ENCODE measurements at places on chromosomes 2 and 18.
A peak's percentile ranks its signal among the peaks of the same experiment; 100 is the strongest.

GRCh38 chr18:38606841-38607240 lies 1041.2 kb upstream of the CELF4 start:
- no peak for DNase-seq

GRCh38 chr2:215765729-215766360 lies 247.5 kb downstream of the MREG start:
- no peak for DNase-seq

DNA sequence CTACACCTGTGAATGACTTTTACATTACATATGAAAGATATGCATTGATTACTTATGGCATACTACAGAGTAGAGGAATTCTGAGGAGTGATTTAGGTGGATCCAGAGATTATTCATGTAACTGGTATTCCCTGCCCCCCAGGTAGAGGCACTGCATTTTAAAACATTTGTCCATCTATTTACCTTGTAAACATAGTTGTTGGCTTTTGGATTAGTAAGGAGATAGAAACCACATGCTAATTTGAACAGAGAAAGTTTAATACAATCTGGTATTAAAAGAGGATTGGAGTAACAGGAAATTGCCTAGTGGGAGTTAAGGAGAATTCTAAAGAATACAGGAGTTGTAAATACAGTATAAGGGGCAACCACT lies 15.9 kb downstream of the GALNT3 start:
- DNase-seq: no peak

DNA sequence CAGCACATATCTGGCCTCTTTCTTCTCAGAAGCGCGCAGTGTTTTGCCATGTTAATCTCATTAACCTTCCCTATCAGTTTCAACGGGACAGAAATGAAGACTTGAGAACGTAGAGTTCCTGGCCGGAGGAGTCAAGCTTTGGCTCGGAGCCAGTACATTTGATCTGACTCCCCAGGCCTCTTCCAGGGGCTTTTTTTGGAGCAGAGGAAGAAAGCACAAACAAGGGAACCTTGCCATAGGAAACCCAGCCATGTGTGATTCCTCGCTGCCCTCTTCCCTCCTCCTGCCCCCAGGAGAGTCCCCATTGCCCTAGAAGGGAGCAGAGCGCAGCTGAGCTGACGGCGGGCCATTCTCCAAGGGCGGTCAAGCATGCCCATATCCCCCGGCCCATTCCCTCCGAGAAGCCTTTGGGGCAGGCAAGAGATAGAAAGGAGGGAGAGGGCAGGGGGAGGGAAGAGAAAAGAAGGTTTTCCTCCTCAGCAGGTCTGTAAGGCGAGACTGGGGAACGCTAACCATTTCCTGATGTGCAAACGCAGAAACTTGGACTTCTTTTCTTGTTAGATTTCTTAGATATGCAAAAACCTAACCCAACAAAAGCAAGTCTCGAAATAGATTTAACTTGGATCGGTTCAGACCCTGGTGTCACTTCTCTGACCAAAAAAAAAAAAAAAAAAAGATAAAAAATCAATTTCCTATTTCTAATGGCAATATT lies 63.7 kb upstream of the POU3F3 start:
- no peak for DNase-seq

GRCh38 chr2:78202986-78203670 lies 681.0 kb upstream of the LRRTM4 start:
- DNase-seq: no peak

DNA sequence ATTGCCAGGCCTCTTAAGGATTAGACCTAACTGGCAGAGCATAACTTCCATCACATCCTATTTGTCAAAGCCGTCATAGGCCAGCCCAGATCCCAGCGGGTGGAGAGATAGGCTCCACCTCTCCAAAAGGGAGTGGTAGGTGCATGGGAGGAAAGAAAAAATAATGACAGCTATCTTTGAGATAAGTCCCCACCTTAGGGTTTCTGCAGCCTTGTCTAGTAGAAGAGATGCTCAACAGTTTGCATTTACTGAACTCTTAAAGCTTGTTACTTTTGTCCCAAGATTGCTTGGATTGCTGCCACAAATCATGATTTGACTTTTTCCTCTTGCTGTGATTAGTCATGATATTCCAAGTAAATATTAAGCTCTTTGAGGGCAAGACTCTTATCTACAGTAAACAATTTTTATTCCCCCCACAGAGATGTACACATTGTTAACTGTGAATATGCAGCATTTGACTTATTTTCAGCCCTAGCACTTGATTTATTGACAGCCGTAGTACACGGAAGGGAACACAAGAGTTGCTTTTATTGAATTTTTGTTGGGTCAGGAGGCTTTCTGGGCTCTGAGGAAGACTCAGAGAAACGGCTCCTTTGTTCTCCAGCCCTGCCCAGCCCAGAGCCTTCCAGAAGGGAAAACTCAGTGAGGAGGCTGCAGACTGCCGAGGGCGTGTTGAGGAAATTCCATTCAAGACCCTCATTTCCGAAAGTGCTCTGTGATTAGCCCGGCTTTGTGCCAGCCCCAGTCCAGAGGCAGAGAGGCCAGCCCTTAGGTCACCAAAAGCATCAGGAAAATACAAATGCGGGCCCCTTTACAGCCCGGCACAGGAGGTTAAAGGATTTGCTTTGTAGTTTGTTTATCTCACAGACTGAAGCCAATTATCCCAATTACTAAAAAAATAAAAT lies 75.5 kb upstream of the ZNF532 start:
- DNase-seq: no peak

GRCh38 chr2:222268311-222268990 lies 30.3 kb downstream of the PAX3 start:
- DNase-seq: no peak

DNA sequence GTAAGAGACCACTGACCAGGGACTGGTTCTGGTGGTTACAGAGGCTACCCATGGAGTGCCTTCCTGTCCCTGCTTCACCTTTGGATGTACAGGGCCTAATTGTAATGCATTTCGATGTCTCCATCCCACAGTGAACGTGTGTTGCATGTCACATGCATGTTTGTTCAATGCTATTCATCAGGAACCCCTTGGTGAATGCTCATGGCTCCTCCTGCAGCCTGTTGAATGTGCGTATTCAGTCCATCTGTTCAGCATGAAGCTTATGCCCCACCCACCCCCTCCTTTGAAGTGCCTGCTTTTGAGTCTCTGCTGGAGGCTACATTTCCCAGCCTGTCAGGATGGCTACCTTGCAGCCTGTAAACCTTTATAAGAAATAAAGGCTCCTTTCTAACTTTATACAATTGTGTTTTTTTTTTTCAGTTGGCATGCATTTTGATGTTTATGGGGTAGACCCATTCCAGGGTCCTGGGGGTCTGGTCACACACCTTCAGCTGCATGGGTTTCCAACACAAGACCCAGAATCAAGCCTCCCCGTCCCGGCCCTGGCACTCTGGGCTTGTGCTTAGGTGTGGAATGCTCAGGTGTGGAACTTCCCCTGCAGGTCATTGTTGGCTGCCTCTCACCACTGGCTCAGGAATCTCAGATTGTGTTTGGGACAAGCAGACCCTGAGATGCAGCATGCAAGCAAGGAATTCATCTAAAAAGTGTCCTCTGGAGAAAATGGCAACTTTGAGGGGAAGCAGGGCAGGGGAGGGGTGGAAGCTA lies 238.8 kb upstream of the HDAC4 start:
- DNase-seq: no peak

GRCh38 chr2:170206805-170207407 lies 29.0 kb downstream of the MYO3B start:
- no peak for DNase-seq

DNA sequence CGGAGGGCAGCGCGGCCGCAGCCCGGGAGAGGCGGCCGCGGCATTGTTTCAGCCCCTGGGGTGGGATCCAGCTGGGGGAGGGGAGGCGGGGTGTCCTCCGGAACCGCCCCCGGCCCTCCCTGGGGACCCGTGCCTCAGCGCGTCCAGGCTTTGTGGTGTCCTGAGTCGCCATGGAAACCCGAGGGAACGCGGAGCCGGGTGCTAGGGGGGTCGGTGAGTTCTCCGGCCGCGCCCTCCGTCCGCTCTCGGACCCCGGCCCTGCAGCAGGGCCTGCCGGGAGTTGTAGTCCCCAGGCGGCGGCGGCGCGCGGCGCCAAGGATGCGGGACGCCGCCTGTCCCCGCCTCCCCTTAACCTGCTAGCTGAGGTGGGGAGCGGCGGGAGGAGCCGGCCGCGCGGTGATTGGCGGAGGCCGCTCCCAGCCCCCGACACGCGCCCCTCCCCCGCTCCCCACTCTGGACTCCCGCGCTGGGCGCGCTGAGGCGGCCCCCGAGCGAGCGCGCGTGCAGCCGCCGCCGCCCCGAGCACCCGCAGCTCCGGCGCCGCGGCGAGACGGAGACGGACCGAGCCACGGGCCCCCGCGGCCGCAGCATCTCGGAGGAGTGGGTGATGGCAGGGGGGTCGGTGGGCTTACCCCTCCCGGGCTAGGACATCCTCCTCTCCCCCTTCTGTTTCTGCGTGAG lies at the start of gene DPYSL5:
TSS of gene DPYSL5 (plus strand) at position 478 of the 681 bp plus-strand sequence. CDS start 50,368 bp downstream, outside the sequence.
- DNase-seq: peak; percentile 83

GRCh38 chr2:16243411-16243996 lies 303.2 kb downstream of the MYCN start:
- DNase-seq: no peak

- peak; percentile 59 for DNase-seq
These were observed 10.5 kb upstream of the CDK15 start for GRCh38 chr2:201795607-201796477.

DNA sequence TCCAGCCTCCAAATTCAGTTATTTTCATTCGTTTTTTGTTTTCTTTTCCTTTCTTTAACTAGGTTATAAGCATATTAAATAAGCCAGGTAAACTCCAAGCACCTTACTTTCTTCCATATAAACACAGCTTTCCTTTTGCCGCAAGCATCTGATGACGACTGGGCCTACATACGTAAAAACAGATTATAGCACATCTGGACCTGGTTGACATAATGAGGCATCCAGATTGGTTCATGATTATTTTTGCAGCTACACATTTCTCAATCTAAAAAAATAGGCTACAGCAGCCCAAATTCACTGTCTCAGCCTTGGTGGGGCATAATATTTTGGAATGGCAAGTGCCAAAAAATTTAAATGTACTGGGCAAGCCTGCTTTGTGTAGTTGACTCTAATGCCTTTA lies 7.7 kb downstream of the CYP1B1 start:
- no peak for DNase-seq

DNA sequence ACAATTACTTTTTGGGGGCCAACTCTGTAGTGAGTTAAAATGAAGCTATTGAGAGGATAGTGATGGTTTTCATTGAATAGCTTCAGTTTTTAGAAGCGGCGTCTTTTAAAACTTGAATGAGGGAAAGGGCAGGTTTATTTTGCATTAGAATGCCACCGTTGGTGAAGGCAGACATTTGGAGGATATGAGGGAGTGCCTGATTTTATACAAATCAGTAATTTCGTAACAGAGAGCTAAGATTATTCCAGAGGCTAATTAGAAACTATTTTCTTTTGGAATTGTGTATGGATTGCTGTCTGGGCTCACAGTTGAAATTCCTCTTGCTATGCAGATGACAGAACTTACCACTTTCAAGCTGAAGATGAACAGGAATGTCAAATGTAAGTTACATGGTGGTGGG lies 67.6 kb downstream of the ITGB1BP1 start:
- DNase-seq: no peak

DNA sequence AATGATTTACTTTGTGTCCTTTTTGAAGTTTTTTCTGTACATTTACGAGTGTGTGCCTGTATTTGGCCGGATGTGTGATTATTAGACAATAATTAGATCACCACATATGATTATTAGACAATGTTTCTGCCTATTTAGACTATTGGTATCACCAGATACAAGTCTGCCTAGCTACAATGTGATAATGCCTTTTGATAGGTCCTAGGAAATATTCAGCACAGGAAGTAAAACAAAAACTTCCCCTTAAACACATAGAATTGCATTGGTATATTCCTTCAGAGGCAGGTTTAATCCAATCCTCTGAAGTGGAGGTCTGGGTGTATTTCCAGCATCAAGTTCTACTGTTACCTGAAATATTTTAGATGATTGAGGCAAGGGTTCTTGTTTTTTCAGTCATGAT lies 275.1 kb downstream of the TGIF1 start:
- DNase-seq: no peak

GRCh38 chr18:62183578-62184195 lies 3.2 kb downstream of the PIGN start:
- DNase-seq: no peak

DNA sequence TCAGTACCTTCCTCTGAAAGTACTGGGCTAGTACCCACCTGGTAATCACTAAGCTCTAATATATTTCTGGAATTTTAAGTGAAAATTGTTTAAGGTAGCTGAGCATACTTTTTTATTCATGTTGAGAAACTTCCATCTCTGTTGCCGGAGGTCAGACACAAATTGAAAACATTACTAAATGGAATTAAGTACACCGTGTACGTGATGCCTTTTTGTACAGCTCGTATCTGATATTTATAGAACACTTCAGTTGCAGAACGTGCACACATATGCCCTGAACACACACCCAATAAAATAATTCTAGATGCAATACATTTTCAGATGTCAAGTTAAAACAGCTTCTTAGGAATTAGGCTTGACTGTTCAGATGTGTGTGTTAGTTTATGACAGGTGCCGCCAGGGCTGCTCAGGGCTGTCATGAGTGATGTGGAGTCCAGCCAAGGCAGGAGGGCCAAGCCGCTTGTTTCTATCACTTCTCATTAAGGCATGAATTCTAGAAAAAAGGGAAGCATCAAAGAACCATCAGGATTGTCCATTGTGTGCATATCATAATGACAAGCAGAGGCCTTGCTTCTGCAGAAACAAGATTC lies 80.9 kb upstream of the FOSL2 start:
- no peak for DNase-seq

GRCh38 chr2:133080822-133081221 lies 410.8 kb upstream of the LYPD1 start:
- no peak for DNase-seq

DNA sequence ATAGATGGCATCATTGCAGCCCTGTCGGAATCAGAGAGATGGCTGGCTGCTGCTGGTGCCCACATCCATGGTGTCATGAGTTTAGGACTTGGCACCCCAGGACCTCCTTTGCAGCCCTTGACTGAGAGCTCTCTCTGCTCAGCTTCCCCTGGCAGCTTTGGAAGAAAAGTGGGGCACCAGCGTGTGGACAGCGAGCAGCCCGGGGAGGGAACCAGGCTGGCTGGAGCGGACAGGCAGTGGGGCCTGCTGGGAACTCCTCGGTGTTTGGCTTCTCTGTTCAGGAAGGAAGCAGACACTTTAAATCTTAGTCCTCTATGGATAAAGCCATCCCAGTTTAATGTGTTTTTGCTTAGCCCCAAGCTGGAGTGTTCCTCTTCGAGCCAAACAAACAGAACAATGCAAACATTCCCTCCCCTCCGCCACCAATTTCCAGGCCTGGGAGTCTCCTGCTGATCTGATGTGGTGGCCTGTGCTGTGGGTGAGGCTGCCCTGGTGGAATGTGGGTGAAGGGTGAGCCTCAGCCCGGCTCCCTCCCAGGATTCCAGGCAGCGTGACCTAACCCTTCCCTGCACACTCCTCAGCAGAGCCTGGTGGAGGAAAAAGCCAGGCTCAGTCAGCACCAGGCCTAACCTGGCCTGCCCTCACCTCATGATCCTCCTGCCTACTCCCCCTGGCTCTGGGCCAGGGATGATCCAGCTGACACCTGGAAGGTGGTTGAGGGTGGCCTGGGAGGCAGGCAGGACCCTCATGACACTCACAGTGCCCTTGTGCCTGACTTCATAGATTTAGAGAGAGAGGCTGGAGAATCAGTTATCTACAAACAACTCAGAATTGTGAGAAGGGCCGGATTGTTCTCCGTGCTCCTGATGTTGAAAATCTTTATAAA lies 21.6 kb upstream of the ITGB6 start:
- DNase-seq: no peak
